Mucosa of descending colon (tissue), 3 donors: ENCODE measurements at places on chromosomes 4 and X. TPM values are rescaled to one million over a fixed set of nuclear protein-coding genes. Genes with fewer than 3 reads are reported as not detected.

The ADH1C gene
- total RNA-seq, result 271 TPM

The ETNPPL gene
- total RNA-seq, result not detected

The RWDD4 gene
- total RNA-seq, result 18.6 TPM

The CTAG1A gene
- total RNA-seq, result not detected

The DDIT4L gene
- 5.8 TPM for total RNA-seq

The HPGD gene
- total RNA-seq, result 237 TPM
